Bronchial epithelial cell (primary cell): ENCODE measurements at places on chromosomes 12 and 14. TPM values are rescaled to one million over a fixed set of nuclear protein-coding genes. Genes with fewer than 3 reads are reported as not detected.
A peak's percentile ranks its signal among the peaks of the same experiment; 100 is the strongest.

- no peak for DNase-seq
These were observed 77.5 kb upstream of the KICS2 start for GRCh38 chr12:64299628-64300027.

GRCh38 chr12:1814266-1814665 is 6.1 kb upstream of the LRTM2 start:
- DNase-seq = no peak

PLD4 gene
- total RNA-seq = not detected in 2 replicates

- no peak for DNase-seq
These were observed 10.6 kb upstream of the NINJ2 start for GRCh38 chr12:673849-674248.

- DNase-seq = no peak
These were observed 74.6 kb downstream of the SRRM4 start for GRCh38 chr12:119055977-119056376.

NEUROD4 gene
- total RNA-seq = not detected in 2 replicates

DNA sequence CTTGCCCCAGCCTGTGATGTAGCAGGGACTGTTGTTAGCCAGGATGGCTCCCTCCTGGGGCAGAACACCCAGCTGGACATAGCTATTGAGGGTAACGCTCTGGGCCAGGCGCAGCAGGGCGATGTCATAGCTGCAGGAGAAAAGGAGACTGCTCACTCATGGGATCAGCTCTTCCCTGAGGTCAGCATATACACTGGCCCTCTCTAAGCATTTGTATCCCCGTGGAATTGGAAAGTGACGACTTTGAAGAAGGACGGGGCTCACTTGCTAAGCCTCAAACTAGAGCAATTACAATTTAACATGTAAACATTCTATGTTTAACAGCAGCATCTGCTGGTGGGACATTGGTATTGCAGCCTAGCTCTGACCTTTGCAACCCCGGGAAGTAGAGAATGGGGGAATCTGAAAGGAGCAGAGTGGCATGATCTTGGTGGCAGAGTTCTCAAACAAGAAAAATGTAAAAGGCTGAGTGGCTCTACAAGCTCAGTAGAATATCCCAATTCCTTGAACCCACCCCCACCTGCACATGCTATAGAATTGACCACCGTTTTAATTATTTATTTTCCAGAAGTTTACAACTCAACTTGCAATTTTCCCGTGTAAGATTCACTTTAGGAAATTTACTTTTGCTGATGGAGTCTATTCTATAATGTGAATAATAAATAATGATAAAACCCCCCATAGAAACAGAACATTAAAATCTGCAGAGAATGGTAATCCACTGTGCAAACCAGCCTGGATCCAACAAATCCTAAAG is 5.0 kb downstream of the CELA1 start:
- peak; percentile 68 for DNase-seq

COX8C gene
- not detected in 2 replicates for total RNA-seq

SCN8A gene
- under 0.01 and 0.77 TPM in 2 replicates for total RNA-seq

GRCh38 chr12:49100380-49100779 is 5.8 kb upstream of the DHH start:
- DNase-seq = no peak

GRCh38 chr12:22796941-22797630 is 172.1 kb downstream of the ETNK1 start:
- no peak for DNase-seq

GRCh38 chr12:94039914-94040313 is 108.5 kb upstream of the PLXNC1 start:
- DNase-seq = no peak

RHOJ gene
- total RNA-seq = not detected in 2 replicates

DNA sequence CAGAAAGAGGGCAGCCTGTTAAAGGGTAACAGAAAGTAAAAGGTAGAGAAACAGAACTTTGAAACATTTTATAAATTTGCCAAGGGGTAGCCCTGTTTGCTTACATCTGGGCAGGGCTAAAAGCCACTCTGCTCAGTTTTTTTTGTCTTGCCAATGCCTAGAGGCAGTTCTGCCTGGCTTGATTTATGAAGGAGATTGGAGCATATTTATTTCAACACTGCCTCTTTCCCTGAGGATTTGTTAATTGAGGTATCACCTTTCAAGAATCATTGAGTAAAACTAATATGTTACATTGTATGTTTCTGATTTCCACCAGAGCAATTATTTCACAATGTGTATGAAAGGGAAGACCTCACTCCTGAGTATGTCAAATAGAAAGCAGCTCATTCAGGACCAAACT is 160.8 kb downstream of the GXYLT1 start:
- no peak for DNase-seq

DNA sequence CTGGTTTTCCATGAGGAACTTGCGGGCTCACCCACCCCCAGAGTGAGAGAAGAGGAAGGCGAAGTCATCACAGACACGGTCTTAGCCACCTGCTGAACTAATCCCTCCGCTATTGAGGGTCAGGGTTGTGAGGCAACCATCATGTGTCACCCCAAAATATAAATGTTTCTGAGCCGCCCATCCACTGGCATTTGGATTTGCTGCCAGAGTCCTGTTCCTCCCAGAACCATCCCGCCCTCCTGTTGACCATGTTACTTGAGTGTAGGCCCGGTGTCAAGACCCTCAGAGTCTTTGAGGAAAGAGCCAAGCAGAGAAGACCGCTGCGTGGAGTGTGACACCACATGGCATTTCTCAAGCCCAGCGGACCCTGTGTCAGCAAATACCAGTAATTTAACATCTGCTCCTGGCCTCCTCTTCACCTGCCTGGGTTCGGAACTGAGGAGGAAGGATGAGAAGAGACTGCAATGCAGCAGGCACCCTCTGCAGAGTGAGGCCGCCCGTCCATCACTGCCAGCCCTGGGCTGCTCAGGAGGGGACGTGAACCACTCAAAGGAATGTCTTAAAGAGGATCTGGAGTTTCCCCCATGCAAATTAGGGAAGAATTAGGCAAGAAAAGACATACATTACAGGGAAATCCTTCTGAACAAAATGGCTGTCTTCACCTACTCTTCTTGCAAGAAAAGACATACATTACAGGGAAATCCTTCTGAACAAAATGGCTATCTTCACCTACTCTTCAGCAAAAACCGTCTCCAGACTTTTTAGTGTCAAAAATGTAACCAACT is 100.4 kb downstream of the FBXL14 start:
- no peak for DNase-seq

- no peak for DNase-seq
These were observed 58.5 kb upstream of the TMPO start for GRCh38 chr12:98456576-98457573.

TMEM229B gene
- 0.26 and 1.2 TPM in 2 replicates for total RNA-seq

GRCh38 chr12:54154681-54155186 is 34.1 kb downstream of the SMUG1 start:
- DNase-seq = no peak

FGD6 gene
- 13.2 and 13.3 TPM in 2 replicates for total RNA-seq

GRCh38 chr12:108907839-108908351 is 28.0 kb downstream of the DAO start:
- DNase-seq = peak; percentile 76

THAP2 gene
- total RNA-seq = 2.6 and 4.2 TPM in 2 replicates

DNA sequence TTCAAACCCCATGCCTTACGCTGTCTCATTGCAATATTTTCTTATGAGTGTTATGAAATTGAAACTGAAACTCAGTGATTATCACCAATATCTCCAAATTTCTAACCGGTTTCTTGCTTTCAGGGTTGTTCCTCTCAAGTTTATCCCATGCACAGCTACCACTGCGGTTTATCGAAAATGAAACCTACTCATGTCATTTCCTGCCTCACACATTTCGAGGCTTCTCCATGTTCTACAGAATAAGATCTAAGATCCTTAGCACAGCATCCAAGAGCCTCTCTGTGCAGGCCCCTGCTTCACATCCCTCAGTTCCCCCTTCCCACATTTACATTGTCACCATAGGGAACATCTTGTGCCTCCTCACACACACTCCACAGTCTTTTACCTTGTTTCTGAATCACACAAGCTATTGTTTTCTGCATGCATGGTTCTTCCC is 45.5 kb upstream of the FAR2 start:
- no peak for DNase-seq

CLBA1 gene
- total RNA-seq = 8.4 and 14.1 TPM in 2 replicates

DNA sequence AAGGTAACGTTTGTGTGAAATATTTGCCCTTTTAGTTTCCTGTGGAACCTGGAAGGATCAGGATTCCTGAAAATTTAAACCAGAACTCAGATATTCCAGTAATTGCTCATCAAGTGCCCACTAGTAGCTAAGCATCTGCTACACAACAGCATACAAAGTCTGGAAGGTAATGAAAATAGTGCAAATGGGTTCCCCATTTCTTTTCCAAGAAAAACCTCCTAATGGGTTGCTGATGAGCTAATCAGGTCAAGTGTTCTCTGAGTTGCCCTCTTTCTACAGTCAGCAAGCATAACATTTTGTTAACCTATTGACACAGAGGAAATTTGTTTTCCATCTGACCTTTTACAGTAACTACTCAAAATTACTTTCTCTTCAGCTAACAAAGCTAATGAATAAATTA is 83.6 kb upstream of the PMCH start:
- DNase-seq = no peak

DNA sequence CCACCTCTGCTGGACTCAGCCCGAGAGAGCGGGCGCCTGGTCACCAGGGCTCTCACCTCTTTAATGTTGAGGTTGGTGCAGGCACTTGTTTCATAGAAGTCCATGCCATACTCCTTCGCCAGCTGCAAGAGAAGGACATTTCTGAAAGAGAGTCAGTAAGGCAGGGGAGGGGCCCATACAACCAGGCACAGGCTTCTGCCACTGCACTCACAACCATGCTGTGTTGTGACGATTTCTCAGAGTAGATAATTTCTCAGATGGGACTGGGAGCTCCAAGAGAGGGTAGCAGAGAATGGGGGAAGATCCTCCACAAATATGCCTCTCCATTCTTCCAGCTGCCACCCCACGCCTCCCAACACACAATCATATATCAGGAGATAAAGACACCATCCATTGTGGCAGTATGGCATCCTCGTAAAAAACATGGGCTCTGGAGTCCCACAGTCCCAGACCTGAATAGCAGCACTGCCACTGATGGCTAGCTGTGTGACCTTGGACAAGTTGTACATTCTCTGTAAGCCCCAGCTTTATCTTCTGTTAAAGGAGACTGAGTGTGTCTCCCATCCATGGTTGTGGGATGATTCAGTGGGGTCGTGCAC is 6.2 kb upstream of the GPX2 start:
- DNase-seq = no peak

DNA sequence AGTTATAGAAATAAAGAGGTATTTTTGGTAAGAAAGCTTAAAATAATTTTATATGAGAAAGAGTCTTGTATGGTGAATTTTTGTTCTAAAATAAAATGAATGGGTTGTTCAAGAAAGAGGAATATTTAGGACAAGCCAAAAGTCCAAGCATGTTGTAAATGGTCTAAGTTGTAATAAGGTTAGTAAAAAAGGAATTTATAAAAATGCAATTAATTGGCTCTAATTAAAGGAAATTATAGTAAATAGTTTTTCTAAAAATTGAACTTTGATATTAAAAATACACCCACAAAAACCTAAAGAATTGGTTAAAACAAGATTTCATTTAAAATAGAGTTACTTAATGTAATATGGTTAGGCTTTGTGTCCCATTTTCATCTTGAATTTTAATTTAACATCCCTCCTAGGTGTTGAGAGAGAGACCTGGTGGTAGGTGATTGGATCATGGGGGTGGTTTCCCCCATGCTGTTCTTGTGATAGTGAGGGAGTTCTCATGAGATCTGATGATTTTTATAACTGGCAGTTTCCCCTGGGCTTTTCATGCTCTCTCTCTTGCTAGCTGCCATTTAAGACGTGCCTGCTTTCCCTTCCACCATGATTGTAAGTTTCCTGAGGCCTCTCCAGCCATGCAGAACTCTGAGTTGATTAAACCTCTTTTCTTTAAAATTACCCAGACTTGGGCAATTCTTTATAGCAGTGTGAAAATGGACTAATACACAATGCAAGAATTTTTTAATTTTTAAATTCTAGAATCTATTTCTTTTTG is 13.0 kb downstream of the SLC22A17 start:
- no peak for DNase-seq

DNA sequence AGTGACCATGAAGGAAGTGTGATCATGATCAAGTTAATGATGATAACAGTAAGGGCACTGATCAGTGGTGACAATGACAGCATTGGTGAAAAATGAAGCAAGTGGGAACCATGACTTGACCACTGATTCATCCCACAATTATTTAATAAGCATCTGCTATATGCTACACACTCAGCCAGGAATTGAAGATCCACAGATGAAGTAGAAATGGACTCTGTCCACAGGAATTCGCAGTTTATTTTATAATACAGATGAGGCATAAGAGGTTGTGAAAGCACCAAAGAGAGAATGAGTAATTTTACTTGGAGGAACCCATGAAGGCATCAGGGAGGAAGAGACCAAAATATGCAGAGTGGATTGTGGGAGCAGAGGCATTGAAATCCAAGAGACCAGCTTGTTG is 33.8 kb upstream of the SMUG1 start:
- peak; percentile 76 for DNase-seq

ZCRB1 gene
- 15.0 and 33.4 TPM in 2 replicates for total RNA-seq

GRCh38 chr12:94689002-94689645 is 38.8 kb upstream of the TMCC3 start:
- DNase-seq = peak; percentile 49

KRT85 gene
- total RNA-seq = not detected in 2 replicates

GRCh38 chr14:77372304-77372841 is 4.5 kb downstream of the TMED8 start:
- DNase-seq = peak; percentile 28

DNA sequence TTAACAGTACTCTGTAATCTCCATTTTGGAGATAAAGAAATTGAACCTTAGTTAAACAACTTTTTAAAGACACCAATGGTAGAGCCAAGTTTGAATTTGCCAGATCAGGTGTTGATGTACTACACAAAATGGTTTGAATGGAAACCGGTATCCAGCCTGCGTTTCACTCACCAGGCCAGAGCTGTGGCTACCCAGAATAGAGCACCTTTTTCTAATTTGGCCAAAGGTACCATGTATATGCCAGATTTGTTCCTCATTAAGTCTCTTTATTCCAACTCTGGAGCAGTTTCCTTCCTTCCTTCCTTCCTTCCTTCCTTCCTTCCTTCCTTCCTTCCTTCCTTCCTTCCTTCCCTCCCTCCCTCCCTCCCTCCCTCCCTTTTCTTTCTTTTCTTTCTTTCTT is 39.3 kb downstream of the PALS1 start:
- no peak for DNase-seq

C12orf54 gene
- 0.53 and 6.7 TPM in 2 replicates for total RNA-seq

- no peak for DNase-seq
These were observed 4.0 kb upstream of the BTBD6 start for GRCh38 chr14:105244334-105244733.

DNA sequence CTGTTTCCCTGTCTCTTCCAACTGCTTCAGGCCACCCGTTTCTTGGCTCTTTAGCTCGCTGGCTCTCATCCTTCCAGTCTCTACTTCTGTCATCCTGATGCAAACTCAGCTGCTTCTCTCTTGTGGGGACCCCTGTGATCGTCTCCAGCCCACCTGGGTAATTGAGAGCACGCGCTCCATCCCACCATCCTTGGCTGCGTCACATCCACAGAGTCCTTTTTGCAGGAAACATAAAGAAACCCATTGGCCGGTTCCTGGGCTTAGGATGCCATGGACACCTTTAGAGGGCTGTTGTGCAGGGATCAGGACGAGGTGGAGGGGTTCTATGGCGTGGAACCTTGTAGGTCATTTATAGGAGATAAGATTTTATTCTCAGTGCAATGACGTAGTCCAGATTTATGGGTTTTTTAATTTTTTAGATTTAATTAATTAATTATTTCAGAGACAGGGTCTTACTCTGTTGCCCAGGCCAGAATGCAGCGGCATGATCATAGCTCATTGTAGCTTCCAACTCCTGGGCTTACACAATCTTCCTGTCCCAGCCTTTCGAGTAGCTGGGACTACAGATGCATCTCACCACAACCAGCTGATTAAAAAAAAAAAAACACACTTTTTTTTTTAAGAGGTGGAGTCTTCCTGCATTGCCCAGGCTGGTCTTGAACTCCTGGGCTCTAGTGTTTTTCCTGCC is 82.6 kb downstream of the CCDC92 start:
- DNase-seq = no peak
